Astrocyte of the cerebellum (primary cell): ENCODE measurements at places on chromosomes 5 and 9.
A peak's percentile ranks its signal among the peaks of the same experiment; 100 is the strongest.

DNA sequence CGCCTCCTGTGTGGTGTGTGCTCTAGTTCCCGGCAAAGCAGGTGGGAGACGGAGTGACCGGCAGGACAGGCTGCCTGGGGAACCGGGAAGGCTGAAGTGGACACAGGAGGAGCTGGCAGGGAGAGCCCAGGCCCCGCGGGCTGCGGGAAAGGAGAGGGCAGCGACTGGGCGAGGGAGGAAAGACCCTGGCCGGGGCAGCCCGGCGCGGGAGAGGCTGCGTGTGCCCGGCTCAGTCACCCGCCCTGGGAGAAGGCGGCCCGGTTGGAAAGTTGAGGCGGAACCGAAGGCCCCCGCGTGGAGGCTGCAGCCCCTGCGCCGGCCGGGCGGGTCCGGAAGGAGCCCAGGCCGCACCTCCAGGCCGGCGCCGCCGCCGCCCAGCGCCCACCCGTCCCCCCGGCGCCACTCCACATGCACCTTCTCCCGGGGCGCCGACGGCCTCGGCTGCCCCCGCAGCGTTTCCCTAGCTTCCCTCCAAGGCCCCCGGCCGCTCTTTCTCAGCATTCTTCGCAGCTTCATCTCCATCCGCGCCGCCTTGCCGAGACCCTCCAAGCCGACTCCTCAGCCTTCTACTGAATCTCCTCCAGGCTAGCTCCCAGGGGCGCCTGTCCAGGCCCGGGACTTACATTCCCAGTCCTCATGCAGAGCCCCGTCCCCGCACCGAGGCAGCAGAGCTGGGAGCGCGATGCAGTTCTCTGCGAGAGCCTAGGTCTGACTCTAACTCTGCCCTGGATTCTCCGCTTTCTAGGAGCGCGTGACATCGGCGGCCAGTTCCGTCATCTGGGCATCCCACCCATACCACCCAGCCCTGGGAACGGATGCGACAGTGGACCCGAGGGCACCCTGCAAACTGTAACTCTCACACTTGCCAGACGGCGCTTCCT lies 152.0 kb downstream of the ERCC6L2 start:
- no peak for DNase-seq

GRCh38 chr5:1476181-1476966 lies 31.1 kb upstream of the SLC6A3 start:
- DNase-seq: no peak

GRCh38 chr5:115109356-115109755 lies 60.4 kb downstream of the TRIM36 start:
- no peak for DNase-seq

DNA sequence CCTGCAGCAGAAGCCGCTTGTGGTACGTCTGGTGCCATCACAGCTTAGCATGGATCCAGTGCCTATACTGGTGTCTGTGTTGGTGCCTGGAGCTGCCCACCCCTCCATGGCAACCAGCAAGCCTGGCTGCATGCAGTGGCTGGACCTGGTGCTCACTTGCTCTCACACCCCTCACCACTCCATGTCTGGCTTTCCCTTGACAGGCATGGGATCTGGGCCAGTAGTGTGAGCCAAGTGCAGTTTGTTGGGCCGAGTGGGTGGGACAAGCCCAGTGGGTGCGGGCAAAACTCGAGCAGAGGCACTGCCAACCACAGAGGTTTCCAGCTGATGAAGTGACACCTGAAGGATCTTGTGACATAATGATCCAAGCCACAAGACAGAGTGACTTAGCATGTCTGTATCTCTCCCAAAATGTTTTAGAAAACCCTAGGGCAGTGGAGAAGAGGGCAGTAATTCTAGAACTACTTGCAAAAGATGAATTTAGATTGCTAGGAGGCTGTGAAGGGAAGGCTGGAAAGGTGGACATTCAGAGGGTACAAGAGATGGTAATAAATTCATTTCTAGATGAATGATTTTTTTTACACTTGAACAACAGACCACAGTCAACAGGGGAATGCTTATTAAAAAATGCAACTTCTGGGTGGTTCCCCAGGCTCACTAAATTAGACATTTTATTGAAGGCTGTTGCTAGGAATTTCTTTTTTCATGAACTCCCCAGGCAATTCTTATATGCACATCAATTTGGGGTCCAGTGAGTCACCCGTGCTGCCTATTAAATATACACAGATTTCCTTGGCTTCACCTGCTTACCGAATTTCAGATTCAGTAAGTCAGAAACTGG lies 660.3 kb downstream of the TLR4 start:
- DNase-seq: no peak

DNA sequence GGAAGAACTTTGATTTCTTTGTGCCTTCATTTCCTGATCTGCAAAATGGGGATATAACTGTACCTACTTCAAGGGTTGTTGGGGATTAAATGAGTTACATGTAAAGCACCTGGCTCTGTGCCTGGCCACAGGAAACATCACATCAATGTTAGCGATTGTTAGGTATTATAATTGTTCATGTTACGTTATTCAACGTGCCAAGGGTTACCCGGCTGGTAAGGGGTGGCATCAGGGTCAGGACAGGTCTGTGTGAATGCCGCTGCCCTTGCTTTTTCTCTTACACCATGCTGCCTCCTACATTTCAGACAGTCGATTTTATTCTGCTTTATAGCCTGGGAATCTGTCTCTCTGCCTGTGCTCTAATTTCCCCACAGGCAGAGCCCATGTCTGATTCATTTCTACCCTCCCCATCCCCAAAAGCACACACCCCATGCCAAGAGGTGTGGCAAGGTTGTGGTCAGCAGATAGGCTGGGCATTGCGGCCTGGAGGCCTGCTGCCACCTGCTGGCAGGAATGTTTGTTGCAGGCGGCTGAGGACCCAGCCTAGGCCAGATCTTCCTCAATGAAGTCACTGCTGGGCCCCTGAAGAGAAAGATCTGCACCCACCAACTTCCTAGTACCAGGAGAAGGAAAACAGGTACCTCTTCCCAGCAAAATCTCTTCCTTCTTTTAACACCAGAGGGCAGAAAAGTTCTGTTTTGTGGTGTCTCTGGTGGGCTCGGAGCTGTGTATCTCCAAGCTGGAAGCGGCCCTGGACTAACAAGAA lies 5.3 kb downstream of the ANKS6 start:
- DNase-seq: peak; percentile 91
